Left renal pelvis (tissue), 4 donors: ENCODE measurements at places on chromosomes 3 and 15. TPM values are rescaled to one million over a fixed set of nuclear protein-coding genes. Genes with fewer than 3 reads are reported as not detected.

DNA sequence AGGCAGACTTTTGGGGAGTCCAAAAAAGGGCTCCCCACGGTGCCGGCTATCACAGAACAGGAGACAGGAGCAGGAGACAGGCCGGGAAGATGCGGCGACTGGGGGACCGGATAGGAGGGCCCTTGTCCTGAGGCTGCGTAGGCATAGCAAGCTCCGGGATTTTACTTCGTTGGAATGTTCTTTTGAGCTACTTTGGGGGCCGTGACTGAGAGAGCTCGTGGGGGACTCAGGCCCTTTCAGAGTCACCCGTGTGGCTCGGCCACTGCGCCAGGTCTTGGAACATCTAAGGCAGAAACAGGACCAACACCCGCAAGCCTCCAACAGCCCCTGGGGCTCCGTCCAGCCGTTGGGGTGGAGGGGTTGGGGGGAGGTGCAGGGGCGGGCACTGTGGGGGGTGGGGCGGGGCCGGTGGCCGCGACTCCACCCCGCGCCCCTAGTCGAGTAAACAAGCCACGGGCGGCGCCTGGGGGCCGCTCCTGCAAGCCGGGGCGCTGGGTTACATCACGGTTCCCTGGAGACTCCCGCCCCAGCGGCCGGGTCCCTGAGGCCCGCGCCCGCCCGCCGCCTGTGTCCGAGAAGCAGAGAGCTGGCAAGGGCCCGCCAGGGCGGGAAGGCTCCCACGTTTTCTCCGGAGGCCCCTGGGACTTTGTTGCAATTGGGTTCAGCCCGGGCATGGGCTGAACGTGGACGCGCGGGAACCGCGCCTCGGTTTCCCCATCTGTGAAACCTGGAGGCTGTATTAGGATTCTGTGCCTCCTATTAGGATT is 23.3 kb upstream of the C15orf39 start:
- no peak for DNase-seq

- DNase-seq, result no peak
Measured at GRCh38 chr3:28835751-28836150, 445.1 kb upstream of the RBMS3 start.

GRCh38 chr3:156910022-156910421 is 83.9 kb downstream of the LEKR1 start:
- no peak for DNase-seq

GRCh38 chr3:146543461-146544001 is 876 bp downstream of the PLSCR1 start:
- peak; percentile 29 for DNase-seq

GRCh38 chr3:118228151-118228550 is 806.5 kb downstream of the IGSF11 start:
- no peak for DNase-seq

- DNase-seq, result no peak
Measured at GRCh38 chr15:96702589-96702988, 372.1 kb downstream of the NR2F2 start.

GRCh38 chr15:67803996-67804843 is 21.1 kb upstream of the SKOR1 start:
- no peak for DNase-seq

- peak; percentile 39 for DNase-seq
Measured at GRCh38 chr3:185976977-185977678, 39.3 kb upstream of the TRA2B start.

DNA sequence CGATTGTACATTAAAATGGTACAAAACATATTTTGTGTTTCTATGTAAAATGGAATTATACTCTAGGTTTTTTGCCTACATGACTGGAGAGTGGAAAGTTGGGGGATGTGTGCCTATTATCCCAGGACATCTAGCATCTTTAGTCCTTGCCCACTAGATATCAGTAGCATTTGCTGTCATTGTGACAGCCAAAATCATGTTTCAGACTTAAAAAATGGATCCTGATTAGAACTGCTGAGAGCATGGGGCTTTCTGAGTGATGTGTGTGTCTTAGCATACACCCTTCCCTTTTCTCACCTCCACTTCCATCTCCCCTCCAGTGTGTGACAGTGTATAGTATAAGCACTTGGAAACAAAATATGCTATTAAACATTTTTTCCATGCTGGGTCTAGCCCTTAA is 13.3 kb downstream of the ARMC8 start:
- DNase-seq, result no peak

GRCh38 chr3:138694287-138695007 is 85.9 kb downstream of the FAIM start:
- no peak for DNase-seq

DNA sequence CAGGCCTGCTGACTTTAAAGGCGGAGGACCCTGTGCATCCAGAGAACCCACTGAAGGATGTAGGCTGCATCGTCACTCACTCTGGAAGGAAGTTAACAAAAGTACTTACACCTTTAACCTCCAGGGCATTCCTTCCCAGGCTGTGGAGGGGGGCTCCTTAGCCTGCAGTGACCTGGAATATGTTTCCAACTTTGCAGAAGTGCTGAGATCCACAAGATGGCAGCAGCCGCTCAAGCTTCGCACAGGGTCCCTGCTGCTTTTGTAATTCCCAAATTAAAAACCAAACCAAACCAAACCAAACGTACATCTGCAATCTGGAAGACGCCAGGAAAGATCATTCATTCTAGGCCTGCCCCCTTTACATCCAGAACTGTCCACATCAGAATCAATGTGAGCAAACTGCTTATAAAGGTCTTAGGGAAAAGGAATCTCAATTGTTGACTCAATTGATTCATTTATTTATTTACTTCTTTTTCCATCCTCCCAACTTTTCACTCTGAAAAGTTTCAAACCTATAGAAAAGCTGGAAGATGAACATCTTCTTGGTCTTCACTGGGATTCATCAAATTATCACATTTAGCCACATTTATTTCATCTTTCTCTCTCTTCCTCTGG is 70.5 kb upstream of the KLHL25 start:
- DNase-seq, result no peak

GRCh38 chr3:38222032-38222634 is 43.5 kb upstream of the SLC22A13 start:
- no peak for DNase-seq

GRCh38 chr3:54817628-54818027 is 110.2 kb downstream of the LRTM1 start:
- DNase-seq, result no peak

- no peak for DNase-seq
Measured at GRCh38 chr3:57848177-57848738, 92.1 kb downstream of the SLMAP start.

GRCh38 chr3:176789947-176790346 is 407.3 kb downstream of the TBL1XR1 start:
- no peak for DNase-seq

DNA sequence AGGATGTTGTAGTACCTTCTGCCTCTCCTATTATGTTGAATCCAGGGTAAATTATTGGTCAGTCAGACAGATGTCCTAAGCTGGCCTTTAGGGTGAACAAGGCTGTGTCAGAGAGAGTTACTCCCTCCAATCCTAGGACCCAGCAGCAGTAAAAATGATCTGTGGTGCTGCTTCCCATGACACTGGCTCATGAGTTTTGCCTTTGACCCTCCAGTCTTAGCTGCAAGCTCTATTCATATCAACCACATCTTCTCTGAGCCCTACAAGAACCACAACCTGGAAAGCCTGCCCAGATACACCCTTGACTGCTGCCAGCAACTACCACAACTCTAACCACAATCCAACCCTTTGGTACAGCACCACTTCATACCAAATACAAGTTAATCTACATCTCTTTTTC is 27.2 kb upstream of the PHLDB2 start:
- DNase-seq, result no peak

- DNase-seq, result no peak
Measured at GRCh38 chr3:145294572-145294971, 866.4 kb downstream of the PLOD2 start.

GRCh38 chr3:123518892-123519485 is 65.9 kb downstream of the HACD2 start:
- no peak for DNase-seq

DNA sequence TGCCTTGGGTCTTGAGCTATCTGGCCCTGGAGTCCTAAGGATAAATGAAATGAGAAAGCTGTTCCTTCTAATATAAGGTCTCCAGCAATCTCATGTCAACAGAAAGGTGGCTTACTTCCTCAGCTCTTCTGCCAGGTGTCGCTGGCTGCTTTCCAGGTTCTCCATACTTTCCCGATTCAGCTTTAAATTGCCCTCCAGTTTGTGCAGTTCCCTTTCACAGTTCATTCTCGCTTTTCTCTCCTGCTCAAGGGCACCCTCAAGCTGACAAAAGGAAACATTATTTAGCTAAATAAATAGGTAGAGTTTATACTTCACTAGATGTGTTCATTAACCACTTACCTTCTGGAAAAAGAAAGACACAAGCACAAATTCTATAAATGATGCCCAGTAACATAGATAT is 73.0 kb downstream of the MYH15 start:
- DNase-seq, result no peak

DNA sequence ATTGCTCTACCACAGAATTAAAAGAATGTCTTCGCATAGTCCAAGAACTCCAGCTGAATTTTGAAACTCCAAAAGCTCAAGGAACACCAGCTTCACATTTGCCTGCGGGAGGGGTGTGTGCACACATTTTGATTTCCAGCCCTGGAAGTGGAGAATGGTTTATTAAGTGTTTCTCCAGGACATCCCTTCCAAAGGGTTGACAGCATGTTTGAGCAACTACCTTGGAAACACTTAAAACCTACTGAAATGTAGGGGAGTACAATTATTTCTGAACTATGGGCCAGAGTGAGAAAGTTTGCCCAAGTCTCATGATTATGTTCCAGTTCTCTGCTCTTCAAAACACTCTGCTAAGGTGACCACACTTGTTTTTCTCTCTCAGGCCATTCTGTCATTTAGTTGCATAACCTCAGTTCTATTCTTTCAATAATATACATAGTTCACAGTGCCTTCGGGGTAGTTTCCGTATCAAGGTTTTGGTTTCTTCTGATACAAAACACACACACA is 7.9 kb downstream of the ACP3 start:
- DNase-seq, result no peak

GRCh38 chr3:104514371-104514770 is 852.3 kb upstream of the ALCAM start:
- DNase-seq, result no peak

DNA sequence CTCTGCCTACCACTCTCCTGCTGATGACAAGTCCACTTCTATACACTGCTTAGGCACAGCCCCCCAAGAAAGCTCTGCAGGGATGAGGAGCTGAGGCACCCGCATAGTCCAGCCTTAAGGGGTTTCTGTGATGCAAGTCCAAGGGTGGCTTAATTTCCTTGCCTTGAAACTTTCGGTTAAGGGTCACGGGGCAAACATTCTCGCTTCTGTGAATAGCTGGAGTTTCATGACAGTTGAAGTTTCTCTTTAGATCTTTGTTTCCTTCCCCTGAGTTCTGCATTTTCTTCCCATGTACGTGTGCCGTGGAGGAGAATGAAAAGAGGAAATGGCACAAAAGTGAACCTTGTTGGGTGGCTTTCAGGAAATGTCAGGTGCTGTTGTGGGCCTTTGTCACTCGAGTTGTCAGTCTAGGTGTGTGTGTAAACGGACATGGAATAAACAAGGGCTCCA is 7.0 kb downstream of the GPR160 start:
- DNase-seq, result no peak

DNA sequence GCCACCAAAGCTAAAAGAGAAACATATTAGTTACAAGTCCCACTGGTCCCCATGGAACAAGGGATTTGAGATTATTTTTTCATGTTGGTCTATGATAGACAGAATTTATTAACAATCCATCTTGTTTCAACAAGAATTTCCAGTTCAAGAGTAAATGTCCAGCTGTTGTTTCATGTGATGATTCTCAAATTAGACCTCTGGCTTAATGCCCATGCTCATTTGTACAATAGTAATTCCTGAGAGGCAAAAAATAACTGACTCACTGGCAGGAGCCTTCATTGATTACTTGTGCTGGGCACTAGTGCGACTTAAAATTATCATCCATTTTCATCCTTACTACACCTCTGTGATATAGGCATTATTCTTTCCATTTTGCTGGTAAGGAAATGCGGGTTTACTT is 171.3 kb downstream of the ITPR1 start:
- no peak for DNase-seq

DNA sequence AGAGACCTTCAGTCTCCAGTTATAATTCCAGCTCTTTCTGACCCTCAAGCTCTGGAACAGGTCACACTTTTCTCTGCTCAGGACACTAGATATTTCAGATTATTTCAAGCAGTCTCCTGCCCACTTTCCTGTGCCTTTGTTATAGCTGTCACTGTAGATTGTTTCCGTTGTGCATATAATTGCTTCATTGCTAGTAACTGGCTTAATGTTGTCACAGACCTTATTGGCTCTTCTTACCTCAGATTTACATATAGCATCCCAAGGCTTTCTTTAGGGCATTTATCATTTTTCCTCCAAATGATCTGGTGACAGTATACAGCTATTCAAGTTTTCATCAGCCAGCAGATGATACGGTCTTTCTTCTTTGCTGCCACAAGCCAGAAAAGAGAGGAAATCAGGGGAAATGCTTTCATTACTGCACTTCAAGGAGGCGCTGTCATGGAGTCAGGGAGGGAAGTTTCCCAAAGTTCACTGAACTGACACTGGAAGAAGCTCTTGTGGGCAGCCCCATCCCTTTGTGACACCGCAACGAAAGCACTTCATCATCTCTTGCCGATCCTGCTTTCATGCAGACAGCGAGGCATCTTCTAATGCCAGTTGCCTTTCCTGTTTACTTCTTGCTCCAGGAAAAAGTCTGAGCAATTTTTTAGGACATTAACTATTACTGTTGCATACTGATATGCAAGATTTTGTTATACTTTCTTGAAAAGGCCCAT is 181.9 kb downstream of the CDIN1 start:
- DNase-seq, result no peak

TMIE gene
- polyA plus RNA-seq, result 1.0 TPM

CELF6 gene
- polyA plus RNA-seq, result 4.6 TPM

GNAT1 gene
- not detected for polyA plus RNA-seq

UBAP1L gene
- polyA plus RNA-seq, result 5.2 TPM

SKOR1 gene
- 0.56 TPM for polyA plus RNA-seq

PLIN1 gene
- polyA plus RNA-seq, result 1.9 TPM

LRRIQ4 gene
- polyA plus RNA-seq, result 0.17 TPM

PRR20G gene
- polyA plus RNA-seq, result not detected
